ENCODE measurements at places on chromosomes 4 and X. TPM values are rescaled to one million over a fixed set of nuclear protein-coding genes. Genes with fewer than 3 reads are reported as not detected.

The GIMD1 gene
- not detected for total RNA-seq

The ASIC5 gene
- total RNA-seq: not detected

The ACSL1 gene
- 8.7 TPM for total RNA-seq

The SOX3 gene
- not detected for total RNA-seq

The FGF13 gene
- total RNA-seq: 17.9 TPM

The KCND1 gene
- 0.79 TPM for total RNA-seq

The UBA1 gene
- 194 TPM for total RNA-seq

The SPANXN3 gene
- total RNA-seq: not detected

The MAGEA12 gene
- total RNA-seq: not detected

The ADH1B gene
- total RNA-seq: not detected

The TMEM271 gene
- not detected for total RNA-seq

The SMIM10 gene
- 2.6 TPM for total RNA-seq

The ACE2 gene
- total RNA-seq: under 0.01 TPM

The SLC49A3 gene
- total RNA-seq: 9.9 TPM

The FABP2 gene
- not detected for total RNA-seq

The GABRE gene
- total RNA-seq: 8.4 TPM

The OR13H1 gene
- not detected for total RNA-seq

The QRFPR gene
- total RNA-seq: not detected

The AMMECR1 gene
- 6.0 TPM for total RNA-seq

The CYLC1 gene
- not detected for total RNA-seq

The MMAA gene
- 6.1 TPM for total RNA-seq

The PGM2 gene
- 55.3 TPM for total RNA-seq

The DKK2 gene
- total RNA-seq: not detected

The NDST3 gene
- total RNA-seq: 6.5 TPM

The ETDA gene
- total RNA-seq: not detected

The HSFX4 gene
- not detected for total RNA-seq

The ZNF280C gene
- 4.0 TPM for total RNA-seq

The NSUN7 gene
- total RNA-seq: not detected

The STS gene
- 6.1 TPM for total RNA-seq

The MAP7D3 gene
- total RNA-seq: 17.2 TPM

The HSD17B13 gene
- total RNA-seq: not detected

The MAPK10 gene
- total RNA-seq: 0.17 TPM

The SRPX2 gene
- 22.0 TPM for total RNA-seq

The GRPR gene
- total RNA-seq: not detected

Data from dermis blood vessel endothelial cell (primary cell).